ENCODE measurements at places on chromosomes 16 and 17. TPM values are rescaled to one million over a fixed set of nuclear protein-coding genes. Genes with fewer than 3 reads are reported as not detected.

GNGT2 gene
- total RNA-seq = not detected

- no peak for DNase-seq
These were observed 26.5 kb upstream of the LASP1NB start for GRCh38 chr17:38898812-38899348.

FAAP100 gene
- 40.3 TPM for total RNA-seq

FOXL1 gene
- 3.5 TPM for total RNA-seq

RNF222 gene
- not detected for total RNA-seq

- no peak for DNase-seq
These were observed 100.6 kb upstream of the PLCG2 start for GRCh38 chr16:81678326-81679095.

BPTF gene
- total RNA-seq = 46.7 TPM

DNA sequence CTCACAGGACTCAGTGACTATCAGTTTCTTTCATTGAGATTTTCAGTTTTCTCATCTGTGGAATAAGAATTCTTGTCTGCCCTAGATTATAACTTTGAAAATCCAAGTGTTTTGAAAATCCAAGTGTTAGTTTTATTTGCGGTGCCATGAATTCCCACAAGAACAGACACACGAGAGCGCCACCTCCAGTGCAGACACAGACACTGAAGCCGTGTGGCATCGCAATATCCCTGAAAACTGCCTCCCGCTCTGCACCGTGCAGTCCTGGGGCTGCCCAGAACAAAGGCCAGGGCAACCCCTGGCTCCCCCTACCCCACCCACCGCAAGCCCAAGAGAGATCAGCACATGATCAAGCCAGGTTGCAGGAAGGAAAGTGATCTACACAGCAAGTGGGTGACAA, 229.5 kb upstream of the ASIC2 start:
- DNase-seq = no peak

- DNase-seq = peak; percentile 72
These were observed 13.1 kb upstream of the MSI2 start for GRCh38 chr17:57243171-57243622.

- peak; percentile 24 for DNase-seq
These were observed 5.9 kb downstream of the SKA2 start for GRCh38 chr17:59149051-59149450.

DNA sequence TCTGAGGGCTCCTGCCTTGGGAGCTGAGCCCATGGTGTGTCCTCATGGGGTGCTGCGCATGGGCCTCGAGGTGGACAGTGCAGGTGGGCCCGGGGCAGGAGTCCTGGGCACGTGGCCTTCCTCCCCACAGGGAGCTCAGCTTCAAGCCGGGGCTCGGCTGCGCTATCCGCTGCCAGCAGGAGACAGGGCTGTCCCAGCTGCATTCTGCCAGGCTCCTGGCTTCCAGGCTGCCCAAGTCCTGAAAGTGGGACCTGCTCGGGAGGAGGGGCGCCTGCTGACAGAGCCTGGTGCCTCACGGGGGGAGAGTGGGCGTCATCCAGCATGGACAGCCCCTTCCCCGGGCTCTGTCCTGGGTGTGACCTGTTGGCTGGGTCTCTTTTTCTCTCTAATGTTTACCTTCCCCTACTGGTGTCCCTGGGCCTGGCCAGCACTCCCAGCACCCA, 7.1 kb downstream of the TRAF7 start:
- no peak for DNase-seq

DNA sequence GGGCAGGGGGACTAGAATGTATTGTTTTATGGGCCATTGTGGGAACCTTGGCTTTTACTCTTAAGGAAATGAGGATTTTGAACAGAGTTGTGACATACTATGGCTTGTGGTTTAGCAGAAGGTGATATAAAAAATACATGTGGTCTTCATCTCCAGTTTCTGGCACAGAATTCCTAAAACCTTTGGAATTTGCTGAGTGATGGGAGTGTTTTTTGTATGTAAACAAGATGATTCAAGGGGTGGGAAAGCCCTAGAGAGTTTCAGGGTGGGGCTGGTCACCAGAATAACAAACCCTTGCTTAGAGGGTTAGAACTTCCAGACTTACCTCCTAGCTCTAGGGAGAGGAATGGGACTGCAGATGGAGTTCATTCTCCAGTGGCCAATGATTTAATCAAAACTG, 316.1 kb downstream of the PHKB start:
- peak; percentile 65 for DNase-seq

DNA sequence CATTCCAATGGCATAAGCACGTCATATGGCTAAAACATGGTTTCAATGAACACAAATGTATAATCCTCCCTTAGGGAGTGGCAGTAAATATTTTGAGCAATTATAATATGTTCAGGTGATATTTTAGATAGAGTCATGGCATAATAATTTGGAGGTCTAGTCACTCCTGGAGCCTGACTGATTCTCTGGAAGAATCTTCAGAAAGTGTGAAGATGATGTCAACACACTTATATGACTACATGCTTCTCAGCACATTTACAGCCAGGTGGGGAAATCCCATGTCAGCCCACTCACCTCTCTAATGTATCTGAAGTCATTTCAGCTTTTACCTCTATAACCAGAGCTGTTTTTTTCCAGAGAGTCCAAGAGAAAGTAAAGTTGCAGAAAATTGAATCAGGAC, 474.8 kb downstream of the SHISA9 start:
- DNase-seq = no peak
